Tongue (tissue), 3 donors: ENCODE measurements at places on chromosomes 5 and 9. TPM values are rescaled to one million over a fixed set of nuclear protein-coding genes. Genes with fewer than 3 reads are reported as not detected.

Gene TRPM3
- 0.72 TPM for total RNA-seq

Gene AFAP1L1
- 121 TPM for total RNA-seq

Gene CCL27
- not detected for total RNA-seq

Gene NOTCH1
- total RNA-seq = 45.4 TPM

Gene USP20
- total RNA-seq = 11.8 TPM

Gene MEF2C
- 535 TPM for total RNA-seq

Gene FIBCD1
- total RNA-seq = not detected

Gene SPINK13
- total RNA-seq = not detected

DNA sequence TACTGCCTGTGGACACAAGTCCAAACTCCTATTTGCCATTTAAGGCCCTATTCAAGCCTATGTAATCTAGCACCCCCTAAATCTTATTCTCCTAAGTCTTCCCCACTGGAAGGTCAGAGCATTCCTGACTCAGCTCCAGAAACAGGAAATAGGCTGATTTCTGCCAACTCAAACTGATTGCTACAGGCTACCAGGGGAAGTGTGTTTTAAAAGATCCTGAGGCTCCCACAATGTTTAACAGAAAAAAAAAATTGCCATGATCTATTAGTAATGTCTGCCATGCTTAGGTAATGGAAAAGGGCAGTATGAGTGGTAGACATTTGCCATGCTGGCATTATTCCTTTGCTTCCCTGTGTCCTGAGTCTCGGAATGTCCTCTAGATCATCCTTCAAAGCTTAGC lies 65.8 kb upstream of the BRINP1 start:
- DNase-seq = no peak

DNA sequence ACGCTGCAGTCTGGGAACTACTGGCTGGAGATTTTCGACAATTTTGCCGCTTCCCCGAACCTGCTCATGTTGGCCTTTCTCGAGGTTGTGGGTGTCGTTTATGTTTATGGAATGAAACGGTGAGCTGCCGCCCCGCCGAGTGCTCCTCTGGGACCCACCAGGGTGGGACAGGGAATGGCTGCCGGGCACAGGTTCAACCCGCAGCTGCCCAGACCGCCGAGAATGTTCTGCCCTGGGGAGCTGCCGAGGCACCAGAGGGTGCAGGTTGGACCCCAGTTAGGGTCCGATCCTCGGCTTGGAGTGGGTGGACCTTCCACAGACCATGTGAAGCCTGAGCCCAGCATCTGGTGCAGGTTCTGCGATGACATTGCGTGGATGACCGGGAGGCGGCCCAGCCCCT lies 19.1 kb downstream of the SLC6A18 start:
- DNase-seq = no peak

DNA sequence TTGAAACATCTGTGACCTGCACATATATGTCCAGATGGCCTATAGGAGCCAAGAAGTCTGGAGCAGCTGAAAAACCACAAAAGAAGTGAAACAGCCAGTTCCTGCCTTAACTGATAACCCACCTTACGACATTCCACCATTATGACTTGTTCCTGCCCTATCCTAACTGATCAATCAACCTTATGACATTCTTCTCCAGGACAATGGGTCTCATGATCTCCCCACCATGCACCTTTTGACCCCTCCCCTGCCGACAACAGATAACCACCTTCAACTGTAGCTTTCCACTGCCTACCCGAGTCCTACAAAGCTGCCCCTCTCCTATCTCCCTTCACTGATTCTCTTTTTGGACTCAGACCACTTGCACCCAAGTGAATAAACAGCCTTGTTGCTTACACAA lies 233.8 kb downstream of the CCDC171 start:
- no peak for DNase-seq

- DNase-seq = peak; percentile 79
These were observed 861 bp downstream of the UBQLN1 start for GRCh38 chr9:83706676-83707517.
